Activated CD4-positive, alpha-beta T cell treated with anti-CD3 and anti-CD28 coated beads for 24 hours (primary cell): ENCODE measurements at places on chromosomes 13 and 19.

DNA sequence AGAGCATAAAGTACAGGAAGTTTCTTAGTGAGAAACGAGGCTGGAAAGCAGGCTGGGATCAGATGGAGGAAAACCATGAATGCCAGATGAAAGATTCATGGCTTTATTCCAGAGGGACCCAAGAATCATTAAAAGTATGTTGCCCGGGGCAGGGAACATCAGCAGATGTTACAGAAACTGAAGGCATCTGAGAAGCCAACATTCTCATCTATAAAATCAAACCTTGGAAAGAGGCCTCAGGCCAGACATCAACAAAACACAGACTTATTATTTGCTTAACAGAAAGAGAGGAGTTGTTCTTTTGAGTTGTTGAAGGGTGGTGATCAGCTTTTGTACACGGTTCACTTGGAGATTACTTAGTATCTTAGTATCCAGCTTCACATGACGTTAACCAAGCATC lies 543.6 kb downstream of the RFC3 start:
- no peak for DNase-seq

DNA sequence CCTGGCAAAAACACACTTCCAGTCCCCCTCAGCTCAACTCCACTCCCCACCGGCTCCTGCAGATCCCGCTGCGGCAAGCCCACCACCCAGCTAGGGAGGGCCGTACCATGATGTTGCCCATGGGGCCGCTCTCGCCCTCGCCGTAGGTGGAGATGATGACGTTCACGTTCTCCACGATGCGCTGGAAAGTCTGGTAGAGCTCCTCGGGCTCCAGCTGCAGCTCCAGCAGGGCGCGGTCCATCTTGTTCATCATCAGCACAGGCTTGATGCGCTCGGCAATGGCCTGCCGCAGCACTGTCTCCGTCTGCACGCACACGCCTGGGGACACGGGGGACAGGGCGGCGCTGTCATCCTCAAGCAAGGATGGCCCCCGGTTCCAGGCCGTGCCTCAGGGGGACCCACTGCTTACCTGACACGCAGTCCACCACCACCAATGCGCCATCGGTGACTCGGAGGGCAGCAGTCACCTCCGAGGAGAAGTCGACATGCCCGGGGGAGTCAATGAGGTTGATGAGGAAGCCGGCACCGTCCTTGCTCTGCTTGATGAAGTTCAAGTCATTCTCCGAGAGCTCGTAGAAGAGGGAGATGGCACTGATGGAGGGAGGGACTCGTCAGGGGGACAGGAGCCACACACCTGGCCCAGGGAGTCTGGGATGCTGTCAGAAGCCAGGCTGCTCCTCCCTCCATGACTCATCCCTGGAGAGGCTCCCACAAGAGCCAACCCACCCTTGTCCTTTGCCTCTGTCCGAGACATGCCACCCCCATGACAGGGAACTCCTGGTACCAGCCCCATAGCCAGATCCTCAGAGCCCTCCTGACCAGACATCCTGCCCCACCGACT lies 2.3 kb downstream of the EEF2 start:
- no peak for DNase-seq

- no peak for DNase-seq
Observed at GRCh38 chr13:81406022-81406421, 1065.1 kb upstream of the SPRY2 start.

- no peak for DNase-seq
Observed at GRCh38 chr13:30753030-30753616, 17.8 kb downstream of the ALOX5AP start.

DNA sequence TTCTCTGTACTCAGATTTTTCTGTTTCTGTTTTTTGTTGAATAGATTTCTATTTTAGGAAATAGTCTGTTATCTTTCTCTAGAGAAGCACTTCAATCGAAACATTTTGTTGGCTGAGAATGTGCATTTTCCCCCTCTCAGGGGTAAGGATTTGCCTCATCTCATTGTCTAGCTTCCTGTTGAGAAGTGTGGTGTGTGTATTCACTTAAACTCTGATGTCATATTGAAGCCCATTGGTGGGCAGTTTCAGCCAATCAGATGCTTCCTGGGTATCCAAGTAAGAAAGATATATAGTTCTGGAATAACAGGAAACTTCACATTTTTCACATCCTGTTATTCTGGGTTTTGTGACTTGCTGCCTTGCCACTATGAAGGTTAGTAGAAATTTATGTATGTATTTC lies 87.6 kb downstream of the ARHGEF7 start:
- no peak for DNase-seq

DNA sequence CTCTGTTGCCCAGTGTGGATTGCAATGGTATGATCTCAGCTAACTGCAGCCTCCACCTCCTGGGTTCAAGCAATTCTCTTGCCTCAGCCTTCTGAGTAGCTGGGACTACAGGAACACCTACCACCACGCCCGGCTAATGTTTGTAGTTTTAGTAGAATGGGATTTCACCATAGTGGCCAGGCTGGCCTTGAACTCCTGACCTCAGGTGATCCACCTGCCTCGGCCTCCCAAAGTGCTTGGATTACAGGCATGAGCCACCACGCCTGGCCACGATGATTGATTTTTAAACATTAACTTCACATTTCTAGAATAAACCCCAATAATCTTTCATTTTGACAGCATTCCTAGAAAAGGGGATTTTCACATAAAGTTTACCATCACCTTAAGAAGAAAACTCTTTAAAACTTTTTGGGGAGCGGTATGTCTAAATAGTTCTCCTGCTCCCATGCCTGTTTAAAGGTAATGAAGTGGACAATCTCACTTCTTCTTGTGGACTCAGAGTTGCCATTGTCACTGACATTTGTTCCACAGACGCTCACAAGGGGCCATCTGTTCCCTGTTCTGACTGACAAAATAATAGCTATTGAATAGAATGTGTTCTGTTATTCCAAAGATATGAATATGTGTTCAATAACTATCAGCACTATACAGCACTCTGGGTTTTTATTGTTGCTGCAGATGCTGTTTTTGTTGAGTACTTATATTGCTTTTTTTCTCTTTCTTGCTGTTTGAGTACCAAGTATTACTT lies 66.1 kb upstream of the C1QTNF9B start:
- no peak for DNase-seq

DNA sequence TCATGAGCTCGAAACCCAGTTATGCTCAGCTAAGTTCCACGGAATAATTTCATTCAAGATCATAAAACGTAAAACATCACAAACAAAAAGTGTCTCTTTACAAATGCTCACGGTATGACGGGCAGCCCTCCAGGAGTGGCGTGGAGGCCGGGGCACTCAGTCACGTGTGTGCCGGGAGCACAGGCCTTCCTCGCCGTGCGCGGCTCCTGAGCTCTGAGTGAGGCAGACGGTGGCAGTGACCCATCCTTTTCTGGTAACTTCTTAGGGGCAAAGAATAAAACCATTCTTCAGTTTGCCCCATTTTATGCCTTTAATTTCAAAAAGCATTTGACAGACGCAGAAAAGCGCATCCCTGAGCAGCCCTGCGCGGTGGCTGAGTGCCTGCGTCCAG lies 72.8 kb downstream of the ATP11A start:
- DNase-seq, result no peak

DNA sequence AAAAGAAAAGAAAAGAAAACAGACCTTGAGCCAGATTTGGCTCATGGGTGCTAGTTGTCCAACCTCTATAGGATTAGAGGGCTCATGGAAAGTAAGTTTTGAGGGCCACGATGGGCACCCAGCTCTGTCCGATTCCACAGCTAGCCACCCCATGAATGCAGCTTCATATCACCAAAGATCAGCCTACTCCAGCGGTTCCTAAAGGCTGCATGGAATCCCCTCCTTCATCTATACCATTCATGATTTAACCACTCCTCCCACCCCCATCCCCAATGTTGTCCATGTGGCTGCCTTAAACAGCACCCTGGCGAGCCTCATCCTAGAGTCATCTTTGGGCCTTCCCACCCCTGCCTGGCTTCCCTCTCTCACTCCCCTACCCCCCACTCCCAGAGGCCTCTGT lies 2.1 kb downstream of the MVB12A start:
- no peak for DNase-seq

- peak; percentile 39 for DNase-seq
Observed at GRCh38 chr13:21458451-21458812, 671 bp downstream of the ZDHHC20 start.

- no peak for DNase-seq
Observed at GRCh38 chr13:76883236-76883635, 3.0 kb downstream of the KCTD12 start.

- no peak for DNase-seq
Observed at GRCh38 chr13:95503662-95504061, 48.9 kb upstream of the CLDN10 start.

DNA sequence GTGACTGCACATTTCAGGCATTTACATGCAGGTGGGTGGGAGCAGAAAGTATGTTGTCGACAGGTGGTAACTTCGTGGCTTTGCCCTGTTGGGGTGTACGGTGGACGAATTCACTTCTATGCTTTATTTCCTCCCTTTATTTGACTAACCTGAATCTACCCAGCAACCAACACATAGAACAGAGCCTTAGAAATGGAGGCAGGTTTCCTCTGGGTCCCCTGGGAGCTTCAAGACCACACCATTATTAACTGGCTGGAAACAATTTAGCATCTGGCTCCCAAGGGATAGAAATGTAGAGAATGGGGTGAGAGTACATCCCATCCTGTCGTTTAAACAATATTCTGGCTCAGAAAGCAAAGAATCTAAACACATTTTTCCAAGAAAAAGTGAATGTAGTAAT lies 244.4 kb downstream of the DLEU7 start:
- no peak for DNase-seq

GRCh38 chr13:40599124-40599523 lies 67.3 kb downstream of the FOXO1 start:
- DNase-seq, result no peak

- no peak for DNase-seq
Observed at GRCh38 chr19:22935151-22935550, 67.8 kb downstream of the ZNF728 start.
